Non-pigmented ciliary epithelial cell (primary cell): ENCODE measurements at places on chromosomes 3 and 15.

- no peak for DNase-seq
Measured at GRCh38 chr3:177055605-177056571, 141.4 kb downstream of the TBL1XR1 start.

- no peak for DNase-seq
Measured at GRCh38 chr15:27133249-27133648, 162.3 kb downstream of the GABRG3 start.

- no peak for DNase-seq
Measured at GRCh38 chr15:83477172-83477807, 30.1 kb downstream of the SH3GL3 start.

GRCh38 chr15:100308608-100309007, 33.2 kb downstream of the ADAMTS17 start:
- DNase-seq, result no peak

- no peak for DNase-seq
Measured at GRCh38 chr3:117691526-117691925, 981.9 kb downstream of the TUSC7 start.

GRCh38 chr3:107218864-107219269, 158.4 kb upstream of the CCDC54 start:
- no peak for DNase-seq

- DNase-seq, result no peak
Measured at GRCh38 chr3:194736277-194736895, 50.7 kb downstream of the FAM43A start.

GRCh38 chr3:48679411-48680391, 6.0 kb downstream of the NCKIPSD start:
- no peak for DNase-seq

DNA sequence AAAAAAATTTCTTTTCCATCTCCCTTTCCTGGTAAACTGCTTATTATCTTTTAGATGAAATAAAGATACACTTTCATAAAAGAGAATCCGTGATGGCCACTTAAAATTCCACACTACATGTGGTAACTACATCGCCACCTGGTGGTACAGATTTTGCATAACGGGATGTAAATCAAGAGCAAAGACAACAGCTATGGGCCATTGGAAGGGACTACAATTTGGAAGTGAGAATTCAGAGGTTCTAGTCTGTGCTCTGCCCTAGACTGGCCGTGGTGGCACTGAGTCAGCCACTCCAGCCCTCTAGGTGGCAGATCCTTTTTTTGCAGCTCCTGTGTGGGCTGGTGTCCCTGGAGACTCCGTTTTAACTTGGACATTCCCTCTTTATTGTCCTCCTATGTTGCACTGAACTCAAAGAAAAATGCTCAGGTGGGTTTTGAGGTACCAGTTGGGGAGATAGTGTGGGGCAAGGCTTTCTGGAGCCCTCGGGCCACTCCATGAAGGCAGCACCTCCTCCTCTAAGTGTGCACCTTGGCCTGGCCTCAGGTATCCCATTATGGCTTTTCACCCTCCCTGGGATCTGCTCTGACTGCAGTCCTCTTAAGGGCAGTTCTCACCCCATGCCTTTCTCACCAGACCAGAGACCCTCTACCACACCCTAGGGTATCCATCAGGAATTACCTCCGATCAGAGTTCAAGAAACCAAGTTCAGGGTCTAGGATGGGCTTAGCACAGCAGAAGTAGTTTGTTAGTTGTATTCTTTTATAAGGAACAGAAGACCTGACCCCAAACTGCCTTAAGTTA, 54.9 kb downstream of the SPSB4 start:
- peak; percentile 72 for DNase-seq

DNA sequence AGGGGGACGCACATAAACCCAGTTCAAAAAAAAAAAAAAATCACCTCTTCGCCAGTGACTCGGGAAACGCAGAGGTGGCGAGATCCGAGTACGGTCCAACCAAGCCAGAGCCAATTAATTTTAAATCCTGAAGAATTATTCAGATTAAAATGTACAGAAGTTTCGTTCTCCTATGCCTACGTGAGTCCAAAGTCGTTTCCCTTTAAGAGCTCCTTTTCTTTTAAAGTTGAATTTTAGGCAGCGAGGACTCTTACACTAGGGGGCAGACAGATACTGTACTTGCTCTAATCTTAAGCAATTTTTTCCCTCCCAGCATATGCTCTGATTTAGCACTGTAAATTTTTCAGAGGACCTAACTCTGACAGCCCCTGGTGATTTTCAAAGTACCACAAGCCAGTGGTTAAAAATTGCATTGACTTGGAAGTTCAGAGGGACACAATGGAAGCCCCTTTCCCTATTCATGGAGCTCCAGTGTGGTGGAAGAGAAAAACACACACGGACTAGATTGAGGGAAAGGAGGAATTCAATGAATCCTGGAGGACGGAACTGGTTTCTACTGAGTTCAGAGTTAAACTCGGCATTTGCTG, 3.3 kb upstream of the NR2F2 start:
- peak; percentile 77 for DNase-seq

DNA sequence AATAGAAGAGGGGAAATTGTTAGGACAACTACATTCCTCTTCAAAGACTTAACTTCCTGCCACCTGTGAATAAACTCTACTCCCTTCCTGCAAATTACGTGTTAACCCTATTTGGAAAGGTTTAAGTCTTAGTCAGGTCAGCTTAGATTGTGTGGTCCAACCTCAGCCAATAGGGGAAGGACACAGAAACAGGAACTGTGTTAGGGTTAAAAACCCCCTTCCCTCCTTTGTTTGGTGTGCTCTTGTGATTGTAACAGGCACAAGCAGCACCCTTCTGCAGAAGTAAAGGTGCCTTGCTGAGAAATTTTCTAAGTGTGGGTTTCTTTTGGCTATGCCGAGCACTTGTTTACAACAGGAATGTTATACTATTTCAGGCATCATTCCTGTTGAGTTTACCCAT, 45.0 kb upstream of the FSTL1 start:
- no peak for DNase-seq

DNA sequence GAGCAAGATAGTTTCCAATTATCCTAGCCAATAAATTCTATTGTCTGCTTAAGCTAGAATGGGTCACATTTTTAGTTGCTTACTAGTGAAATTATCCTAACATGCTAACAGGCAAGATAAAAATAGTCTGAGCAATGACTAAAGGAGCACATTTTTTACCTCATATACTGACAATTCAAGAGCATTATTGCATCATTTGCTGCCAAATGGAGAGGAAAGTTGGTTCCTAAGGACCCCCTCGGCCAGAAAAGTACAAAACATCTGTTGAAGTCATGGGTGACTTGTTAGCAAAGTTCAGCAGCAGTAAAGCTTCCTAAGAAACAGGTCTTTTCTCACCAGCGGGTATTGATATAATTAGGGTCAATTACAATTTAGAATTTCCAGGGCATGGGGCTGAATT, 1001.0 kb downstream of the FHIT start:
- DNase-seq, result no peak

DNA sequence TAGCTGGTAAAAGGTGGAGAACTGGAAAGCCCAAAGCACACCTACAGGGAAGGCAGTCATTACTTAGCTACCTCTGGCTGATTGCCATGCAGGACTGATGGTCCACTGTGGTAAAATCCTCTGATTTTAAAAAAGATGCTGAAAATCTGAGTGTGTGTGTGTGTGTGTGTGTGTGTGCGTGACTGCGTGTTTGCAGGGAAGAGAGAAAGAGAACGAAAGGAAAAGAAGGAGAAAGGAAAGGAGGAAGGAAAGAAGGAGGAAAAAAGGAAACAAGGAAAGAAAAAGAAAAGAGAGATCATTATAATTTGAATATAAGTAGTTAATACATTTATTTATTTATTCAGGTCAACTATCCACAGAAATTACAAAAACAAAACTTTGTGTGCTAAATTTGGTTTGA, 488.7 kb upstream of the KCNMB2 start:
- DNase-seq, result no peak

DNA sequence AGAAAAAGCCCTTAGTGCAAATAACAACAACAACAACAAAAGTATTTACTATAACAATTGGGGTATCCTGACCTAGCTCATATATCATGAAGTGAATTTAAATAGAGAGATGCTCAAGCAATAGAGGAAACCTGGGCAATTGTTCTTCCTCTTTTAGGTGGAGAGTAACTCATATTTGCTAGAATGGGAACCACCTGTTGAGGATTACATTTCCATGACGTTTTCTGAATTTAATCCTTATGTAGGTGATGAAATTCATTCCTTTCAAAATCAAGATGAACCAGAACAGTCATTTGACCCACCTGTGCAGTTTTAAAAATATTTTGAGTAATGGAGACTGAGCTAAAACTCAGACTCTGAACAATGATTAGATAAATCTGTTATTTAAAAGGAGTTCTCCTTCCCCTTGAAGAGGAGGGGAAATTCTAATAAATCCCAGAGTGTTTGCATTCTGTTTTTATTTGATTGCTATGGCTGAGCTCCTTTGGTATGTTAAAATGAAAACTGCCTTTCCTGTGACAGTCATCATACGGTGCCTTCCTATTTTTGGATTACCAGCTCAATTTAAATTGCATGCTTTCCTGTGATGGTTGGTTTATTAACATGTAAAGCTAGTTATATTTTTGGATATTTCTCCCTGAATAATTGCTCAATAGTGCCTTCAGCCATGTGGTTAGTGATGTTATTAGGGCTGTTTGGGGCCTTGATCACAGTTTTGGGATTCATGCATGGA, 24.3 kb downstream of the VPS8 start:
- no peak for DNase-seq

- DNase-seq, result no peak
Measured at GRCh38 chr3:139122221-139122581, 77.5 kb upstream of the PRR23C start.

DNA sequence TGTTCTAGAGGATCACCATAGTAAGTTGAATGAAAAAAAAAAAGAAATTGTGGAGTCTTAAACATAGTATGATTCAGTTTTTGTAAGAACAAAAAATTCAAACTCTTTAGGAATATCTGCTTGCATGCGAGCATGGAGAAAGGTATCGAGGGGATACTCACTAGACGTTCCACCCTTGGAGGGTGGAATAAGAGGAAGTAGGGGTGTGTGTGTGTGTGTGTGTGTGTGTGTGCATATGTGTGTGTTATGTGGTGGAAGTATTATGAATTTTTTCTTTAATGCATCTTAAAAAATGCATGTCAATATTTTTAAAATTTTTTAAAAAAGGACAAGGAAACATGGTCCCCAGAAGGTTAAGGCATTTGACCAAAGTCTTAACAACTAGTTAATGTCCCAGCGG, 26.5 kb upstream of the SIAH2 start:
- no peak for DNase-seq

DNA sequence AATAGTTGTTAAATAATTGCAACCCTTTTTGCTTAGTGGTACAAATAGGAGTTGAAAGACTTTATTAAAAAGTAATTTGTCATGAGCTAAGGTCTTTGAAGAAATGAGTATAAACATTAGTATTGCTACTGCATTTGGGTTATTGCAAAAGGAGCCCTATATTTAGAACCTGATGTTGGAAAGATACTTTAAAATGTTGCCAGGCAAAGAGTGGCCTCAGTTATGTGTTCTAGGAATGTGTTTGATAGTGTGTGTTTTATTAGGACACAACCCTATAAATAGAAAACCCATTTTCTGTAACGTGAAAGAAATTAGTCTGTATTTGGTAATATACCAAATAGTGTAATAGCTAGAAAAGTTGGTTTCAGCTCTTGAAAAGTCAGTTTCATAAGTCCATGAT, 10.7 kb downstream of the VPS8 start:
- no peak for DNase-seq

DNA sequence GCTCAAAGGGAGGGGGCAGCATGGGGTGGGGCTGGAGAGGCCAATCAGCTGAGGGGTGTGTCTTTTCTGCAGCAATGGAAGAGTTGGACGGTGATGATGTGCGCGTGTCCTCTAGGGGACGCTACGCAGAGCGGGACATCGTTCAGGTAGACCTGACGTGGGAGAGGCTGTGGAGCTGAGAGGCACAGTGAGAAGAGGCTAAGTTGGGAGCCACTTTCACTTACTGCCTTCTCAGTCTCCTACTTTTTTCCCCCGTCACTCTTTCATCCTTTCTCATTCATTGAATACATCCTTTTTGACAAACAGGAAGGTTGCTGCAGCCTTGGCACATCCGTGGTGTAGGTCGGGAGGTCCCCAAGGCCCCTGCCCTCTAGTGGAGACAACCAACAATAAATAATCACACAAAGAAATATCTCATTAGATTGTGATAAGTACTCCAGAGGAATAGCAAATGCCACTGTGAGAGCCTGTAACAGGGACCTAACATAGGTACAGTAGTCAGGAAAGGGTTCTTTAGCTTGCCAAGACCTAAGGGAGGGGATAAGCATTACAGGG, 4.4 kb upstream of the BRPF1 start:
- DNase-seq, result no peak

GRCh38 chr3:111152496-111152895, 80.9 kb downstream of the NECTIN3 start:
- peak; percentile 18 for DNase-seq

GRCh38 chr3:157240408-157240807, 80.5 kb upstream of the CCNL1 start:
- DNase-seq, result no peak

DNA sequence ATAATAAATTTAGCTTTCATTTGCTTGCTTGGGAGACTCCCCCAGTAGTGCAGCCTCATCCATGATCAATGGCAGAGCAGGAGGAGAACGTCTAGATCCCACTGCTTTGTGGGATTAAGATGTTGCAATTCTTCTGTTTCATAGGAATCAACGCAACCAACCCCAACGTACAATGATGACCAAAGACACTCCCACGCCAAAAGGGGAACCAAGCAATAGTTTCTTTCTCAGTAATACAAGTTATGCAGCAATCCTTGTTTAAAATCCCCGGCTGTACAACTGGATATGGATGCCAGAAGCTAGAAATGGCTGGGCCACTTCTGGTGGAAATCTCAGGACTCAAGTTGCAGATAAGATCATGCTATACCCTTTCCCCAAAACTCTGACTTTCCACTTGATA, 411.2 kb downstream of the VPS13C start:
- no peak for DNase-seq

DNA sequence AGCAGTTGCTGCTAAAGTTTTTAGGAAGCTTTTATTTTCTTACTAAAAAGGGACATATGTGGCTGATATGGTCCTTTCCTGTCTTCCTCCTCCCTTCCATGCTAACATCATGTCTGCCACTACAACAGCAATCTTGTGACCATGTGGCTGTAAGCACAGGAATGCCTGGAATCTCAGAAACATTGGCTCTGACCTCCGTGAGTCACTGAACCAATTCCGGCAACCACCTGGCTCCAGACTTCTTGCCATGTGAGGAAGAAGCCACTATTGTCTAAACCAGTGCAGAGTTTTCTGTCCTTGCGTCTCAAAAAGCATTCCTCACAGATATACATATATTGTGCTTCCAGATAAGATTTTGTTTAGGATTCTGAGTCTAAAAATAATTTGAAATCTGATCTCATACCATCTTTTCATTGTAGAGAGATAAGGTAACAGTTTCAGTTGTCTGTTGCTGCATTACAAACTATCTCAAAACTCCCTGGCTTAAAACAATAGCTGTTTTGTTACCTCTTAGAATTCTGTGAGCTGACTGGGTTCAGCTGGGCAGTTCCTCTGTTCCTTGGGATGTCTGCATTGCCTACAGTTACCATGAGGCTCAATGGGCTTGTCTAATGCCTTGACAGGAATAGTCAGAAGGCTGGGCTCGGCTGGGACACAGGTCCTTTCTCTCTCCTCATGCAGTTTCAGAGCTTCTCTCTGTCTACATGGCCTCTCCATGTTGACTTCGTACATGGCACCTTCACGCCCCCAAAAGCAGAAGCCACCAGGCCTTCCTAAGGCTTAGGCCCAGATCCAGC, 77.3 kb upstream of the MAGI1 start:
- peak; percentile 96 for DNase-seq

GRCh38 chr15:33215941-33216872, 21.7 kb upstream of the FMN1 start:
- DNase-seq, result no peak
